ENCODE measurements at places on chromosomes 1 and 21. TPM values are rescaled to one million over a fixed set of nuclear protein-coding genes. Genes with fewer than 3 reads are reported as not detected.
A peak's percentile ranks its signal among the peaks of the same experiment; 100 is the strongest.

- no peak for DNase-seq
Observed at GRCh38 chr21:38769191-38769780, 36.4 kb upstream of the ETS2 start.

The SCP2 gene
- 129 TPM for total RNA-seq

DNA sequence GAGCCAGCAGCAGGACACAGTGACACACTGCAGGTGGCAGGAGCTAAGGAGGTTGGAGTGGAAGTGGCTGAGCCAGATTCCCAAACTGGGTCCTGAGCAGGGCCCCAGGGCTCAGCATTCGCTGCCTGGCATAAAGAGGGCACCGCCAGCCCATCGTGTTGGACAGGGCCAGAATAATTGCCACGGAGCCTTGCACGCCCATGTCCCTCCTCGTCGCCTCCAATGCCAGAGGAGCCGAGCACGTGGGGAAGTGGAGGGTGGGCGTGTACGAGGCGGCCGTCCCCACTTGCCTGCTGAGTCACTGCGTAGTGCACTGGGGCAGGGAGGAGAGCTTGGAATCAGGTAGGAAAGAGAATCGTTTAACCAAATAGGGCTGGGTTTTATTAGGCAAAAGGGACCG is 26.1 kb upstream of the LRRC47 start:
- no peak for DNase-seq

DNA sequence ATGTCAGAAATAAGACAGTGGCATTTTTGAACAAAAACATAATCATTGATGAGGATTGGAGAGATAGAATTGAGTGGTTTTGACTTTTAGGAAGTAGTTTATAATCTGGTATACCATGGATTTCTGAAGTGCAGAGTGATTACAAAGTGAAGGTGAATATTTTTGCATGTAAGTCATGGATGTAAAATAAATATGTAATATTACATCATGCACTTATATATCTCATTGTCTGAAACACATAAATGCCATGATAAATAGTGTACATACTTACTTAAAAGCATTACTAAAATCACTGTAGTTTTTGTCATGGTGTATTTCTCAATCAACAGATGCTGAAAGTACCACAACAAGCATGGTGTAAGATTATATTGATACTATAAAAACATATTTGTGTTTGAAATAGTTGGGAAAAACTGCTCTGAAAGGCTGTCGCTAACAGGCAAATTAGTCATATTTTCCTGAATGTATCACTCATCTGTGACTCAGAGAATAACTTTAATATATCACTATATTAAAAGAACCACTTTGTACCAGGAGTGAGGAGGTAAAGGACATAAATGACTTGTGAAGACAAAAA is 24.8 kb upstream of the RGS18 start:
- DNase-seq = no peak

The MAB21L3 gene
- total RNA-seq = not detected

The LRRC71 gene
- not detected for total RNA-seq

The RBP7 gene
- total RNA-seq = 24.8 TPM

The OR14K1 gene
- not detected for total RNA-seq

The TPTE gene
- total RNA-seq = not detected

DNA sequence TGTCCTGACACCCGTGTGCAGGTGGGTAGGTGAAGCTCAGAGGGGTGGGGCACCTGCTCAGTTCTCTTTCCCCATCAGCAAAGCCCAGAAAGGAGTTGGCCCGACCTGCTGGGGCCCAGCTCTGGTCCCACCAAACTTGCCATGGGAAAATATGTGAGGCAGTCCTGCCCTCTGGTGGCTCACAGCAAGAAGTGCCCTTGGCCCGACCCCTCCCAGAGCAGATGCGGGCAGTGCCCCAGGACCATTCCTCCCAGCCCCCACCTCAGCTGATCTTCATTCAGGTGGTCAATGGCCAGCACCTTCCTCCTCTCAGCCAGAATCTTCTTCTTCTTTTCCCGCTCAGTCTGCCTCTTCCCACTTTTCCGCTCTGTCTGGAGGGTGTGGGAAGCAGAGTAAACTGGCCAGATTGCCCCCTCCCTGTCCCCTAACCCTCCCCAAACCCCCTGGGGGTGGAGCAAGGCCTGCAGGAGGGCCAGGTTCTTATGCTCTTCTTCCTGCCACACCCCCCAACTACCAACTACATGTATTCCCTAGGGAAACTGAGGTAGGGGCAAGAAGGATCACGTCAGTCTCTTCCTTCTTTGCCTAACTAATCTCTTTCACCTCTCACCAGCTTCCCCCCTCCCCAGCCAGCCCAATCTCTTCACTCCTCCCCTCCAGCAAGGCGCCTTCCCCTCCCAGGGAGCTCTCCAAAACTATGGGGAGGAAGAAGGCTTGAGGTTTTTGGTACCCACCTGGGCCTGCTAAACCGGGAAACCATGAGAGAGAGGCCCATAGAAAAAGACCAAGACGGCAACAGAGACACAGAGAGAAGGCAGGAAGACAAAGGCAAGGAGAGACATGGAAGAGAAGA is 15.6 kb downstream of the TNNT2 start:
- DNase-seq = peak; percentile 46

DNA sequence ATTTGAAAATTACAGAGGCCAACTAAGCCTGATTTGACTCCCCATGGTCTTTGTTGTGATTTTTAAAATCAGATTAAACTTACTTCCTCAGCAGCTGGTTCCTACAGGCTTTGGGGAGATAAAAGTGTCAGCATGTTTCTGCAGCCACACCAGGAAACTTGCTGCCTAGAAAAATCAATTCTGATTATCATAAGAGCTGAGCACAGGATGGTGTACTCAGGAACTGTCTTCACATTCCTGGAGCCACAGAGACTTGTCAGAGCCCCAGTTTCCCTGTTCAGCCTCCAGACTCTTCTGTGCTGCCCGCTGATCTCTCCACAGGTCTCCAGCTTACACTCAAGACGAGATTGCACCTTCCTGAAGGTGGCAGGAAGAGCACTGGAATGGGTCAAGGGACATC is 23.9 kb downstream of the RAB3B start:
- DNase-seq = no peak

- no peak for DNase-seq
Observed at GRCh38 chr1:199753513-199753912, 274.0 kb upstream of the NR5A2 start.

DNA sequence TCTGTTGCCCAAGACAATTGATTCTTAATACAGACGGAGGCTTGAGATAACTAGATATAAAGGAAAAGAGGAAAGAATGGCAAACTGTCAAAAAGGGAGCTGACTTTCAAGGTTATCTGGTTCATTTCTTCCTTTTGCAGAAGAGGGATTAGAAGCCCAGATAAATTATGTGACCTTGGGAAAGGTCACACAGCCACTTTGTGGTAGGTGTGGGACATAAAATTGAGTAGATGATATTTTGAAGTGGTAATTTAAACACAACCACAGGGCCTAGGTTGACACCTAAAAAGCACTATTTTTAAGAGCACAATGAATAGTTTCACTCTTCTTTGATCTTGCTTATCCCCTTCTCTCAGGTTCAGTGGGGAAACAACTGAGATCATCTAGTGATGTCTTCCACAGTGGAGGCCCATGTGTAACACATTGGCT is 16.9 kb upstream of the KIAA0040 start:
- DNase-seq = no peak

GRCh38 chr1:109634292-109634691 is 14.7 kb downstream of the AMPD2 start:
- no peak for DNase-seq

The NUDT4B gene
- not detected for total RNA-seq

- DNase-seq = no peak
Observed at GRCh38 chr1:222547944-222548671, at the start of gene HHIPL2. HHIPL2 (minus strand) TSS chr1:222548104; CDS start chr1:222548044, 60 bp downstream.

All from right cardiac atrium (tissue), 5 donors.